Stimulated activated CD8-positive, alpha-beta memory T cell treated with anti-CD3 and anti-CD28 coated beads, Interleukin-7, amount 100 ng/mL, for 1 hour (primary cell): ENCODE measurements at places on chromosomes 6 and 20.

DNA sequence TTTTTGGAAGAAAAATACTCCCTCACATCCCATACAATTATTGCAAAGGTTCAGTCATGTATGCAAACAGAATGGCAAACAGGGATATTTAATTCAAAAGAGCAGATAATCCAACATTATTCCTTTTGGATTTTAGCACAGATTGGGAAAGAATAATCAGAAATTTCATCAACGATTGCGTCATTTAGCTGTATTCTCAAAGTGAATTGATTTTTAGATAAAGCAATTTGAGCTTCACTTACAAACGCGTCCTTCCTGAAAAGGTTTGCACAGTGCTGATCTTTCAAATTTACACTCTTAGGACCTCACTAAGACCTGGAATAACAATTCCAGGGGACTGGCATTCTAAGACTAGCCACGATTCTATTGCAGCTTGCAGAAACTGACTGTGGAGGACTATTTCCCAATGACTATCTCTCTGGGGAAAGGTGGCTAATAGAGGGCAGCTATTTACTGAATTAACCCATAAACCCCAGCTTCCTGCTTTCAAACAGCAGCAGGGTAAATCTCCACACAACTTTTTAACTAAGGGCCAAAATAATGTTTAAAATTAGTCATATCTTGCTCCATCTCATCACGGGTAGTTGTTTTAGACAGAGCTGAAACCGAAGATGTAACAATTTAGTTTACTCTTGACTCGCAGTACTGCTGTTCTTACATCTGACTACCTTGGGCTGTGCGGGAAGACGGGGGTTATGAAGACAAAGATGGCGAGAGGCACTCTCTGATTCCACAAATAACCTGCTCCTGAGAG is 131.2 kb upstream of the FAM184A start:
- no peak for DNase-seq

DNA sequence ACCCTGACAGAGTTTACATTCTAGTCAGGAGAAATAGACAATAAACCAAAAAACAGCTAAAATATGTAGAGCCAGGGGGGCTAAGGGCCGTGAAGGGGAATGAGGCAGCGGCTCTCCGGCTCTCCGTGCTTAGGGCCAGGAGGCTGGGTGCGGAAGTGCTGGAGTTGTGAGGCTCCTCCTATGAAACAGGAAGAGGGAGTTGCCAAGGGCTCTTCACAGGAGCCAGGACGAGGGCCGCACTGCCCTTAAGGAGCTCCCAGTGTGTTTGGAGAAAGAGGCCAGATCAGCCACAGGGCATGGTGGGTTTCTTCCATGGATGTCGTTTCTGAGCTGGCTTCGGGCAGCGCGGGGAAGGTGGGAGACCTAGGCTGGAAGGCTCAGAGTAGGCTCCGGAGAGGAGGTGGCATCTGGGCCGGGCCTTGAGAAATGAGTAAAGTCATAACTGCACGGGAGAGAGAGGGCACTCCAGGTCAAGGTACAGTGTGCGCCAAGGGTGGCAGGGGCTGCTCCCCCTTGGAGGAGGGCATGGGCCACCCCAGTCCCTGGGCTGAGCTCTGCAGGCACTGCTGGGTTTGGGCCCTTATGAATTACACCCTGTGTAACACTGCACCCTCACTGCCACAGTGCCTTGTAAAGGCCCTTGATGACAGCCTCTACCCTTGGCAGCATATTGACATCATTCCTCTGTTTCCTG is 20.8 kb upstream of the MLN start:
- no peak for DNase-seq

DNA sequence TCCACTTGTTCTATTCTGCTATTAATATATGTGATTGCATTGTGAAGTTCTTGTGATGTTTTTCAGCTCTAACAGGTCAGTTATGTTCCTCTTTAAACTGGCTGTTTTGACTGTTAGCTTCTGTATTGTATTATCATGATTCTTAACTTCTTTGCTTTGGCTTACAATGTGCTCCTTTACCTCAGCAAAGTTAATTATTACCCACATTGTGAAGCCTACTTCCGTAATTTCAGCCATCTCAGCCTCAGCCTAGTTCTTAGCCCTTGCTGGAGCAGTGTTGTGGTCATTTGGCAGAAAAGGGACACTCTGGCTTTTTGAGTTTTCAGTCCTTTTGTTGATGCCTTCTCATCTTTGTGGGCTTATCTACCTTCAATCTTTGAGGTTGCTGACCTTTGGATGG is 440.2 kb downstream of the TBC1D32 start:
- no peak for DNase-seq

DNA sequence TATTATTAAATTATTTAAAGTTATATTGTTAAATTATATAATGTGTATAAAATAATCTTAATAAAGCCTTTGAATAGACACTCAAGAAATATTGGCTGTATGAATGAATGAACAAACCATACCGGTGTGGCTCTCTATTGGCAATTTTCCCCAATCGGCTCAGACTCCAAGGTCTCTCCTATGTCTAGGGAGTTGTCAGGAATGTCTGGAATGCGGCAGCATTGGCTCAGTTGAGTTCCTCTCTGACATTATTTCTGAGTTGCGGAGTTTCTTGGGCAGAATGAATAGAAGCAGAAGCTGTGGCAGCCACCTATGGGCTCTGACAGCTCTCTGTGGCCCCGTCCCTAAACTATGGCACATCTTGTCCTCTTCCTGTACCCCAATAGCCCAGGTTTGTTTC is 111.0 kb downstream of the SOBP start:
- no peak for DNase-seq

DNA sequence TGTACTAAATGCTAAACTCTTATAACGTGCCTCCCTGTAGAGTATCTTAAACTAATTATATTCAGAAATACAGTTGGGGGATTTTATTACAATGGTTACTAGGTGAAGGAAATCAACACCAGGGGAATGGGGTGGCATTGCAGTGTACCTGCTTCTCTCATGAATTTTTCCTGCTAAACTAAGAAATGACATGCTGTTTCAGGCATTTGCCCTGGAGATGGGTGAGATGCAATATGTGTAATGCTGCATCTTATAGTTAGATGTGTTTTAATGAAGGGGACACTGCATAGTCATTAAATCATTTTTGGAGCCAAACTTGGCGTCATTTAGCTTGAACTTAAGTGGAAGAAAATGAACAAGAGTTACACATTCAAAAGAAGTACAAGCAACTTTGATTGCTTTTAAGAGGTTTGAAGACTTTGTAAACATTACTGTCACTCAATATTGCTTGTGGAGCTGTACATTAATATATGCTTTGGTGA is 4.3 kb downstream of the EYA4 start:
- no peak for DNase-seq

- DNase-seq: no peak
Measured at GRCh38 chr6:141688916-141689315, 443.8 kb upstream of the GJE1 start.

DNA sequence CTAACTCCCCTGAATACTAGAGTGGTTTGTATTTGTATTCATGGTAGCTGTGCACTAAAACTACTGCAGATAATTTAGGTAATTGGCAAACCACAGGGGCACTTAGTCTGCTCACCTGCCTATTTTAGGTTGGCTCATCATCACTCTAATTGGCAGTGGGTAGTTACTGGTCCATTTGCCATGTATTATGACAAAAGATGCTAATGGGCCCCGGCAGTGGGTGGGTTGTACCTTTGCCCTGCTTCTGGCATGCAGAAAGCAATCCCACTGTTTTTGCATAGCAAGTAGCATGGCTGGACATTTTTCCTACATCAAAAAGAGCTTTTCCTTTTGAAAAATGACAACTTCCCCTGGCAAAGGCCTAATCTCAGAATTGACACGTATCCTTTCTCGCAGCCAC is 741.4 kb upstream of the MAP3K7 start:
- no peak for DNase-seq

GRCh38 chr6:39280247-39280731 is 33.9 kb downstream of the KCNK17 start:
- DNase-seq: no peak
